ENCODE measurements at places on chromosomes 13 and 19.

DNA sequence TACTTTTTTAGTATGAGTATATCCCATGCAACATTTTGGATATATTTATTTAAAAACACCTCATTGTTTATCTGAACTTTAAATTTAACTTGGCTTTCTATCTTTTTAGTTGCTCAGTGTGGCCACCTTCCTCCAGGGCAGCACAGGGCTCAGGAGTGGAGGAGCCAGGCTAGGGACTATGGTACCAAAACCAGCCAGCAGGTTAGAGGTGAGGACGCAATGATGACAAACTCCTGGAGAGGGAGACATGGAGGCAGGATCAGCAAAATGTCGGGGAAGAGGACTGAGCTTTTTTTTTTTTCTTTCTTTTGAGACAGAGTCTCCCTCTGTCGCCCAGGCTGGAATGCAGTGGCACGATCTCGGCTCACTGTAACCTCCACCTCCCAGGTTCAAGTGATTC lies 29.6 kb upstream of the CALM3 start:
- DNase-seq: no peak

GRCh38 chr13:34869696-34870095 lies 72.4 kb upstream of the NBEA start:
- DNase-seq: no peak

DNA sequence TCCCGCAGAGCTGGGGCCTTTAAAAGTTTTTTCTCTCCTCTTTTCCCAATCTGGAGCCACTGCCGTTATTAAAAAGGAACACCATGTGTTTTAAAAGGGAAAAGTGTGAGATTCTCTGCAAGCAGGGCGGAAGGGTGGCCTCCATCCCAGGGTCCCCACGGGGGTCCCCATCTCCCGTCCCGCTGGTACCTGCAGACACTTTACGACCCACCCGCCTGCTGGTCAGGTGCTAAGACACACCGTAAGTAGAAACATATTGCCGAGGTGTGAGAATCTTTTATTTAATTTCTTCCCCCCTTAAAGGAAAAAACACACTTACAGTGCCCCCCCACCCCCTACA lies 1.8 kb downstream of the CRLF1 start:
- no peak for DNase-seq

- no peak for DNase-seq
Observed at GRCh38 chr13:30065181-30065580, 214.8 kb upstream of the UBL3 start.

DNA sequence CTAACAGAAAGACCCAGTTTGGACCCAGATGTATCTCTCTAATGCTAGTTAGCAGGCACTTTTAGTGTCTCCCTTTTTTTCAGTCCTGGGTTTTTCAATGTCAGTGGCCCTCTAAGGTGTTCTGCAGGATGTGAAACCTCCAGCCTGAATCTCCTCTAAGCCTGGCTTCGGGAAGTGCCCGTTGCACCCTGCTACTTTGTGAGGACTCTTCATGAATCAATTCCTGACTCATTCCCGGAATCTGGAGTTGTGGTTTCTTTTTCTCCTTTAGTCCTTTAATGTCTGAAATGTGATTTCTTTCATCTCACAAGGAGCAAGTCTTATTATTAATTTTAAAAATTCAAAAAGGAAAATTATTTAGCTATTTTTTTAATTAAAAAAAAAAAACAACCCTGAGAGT lies 116.0 kb downstream of the ZNF536 start:
- no peak for DNase-seq

DNA sequence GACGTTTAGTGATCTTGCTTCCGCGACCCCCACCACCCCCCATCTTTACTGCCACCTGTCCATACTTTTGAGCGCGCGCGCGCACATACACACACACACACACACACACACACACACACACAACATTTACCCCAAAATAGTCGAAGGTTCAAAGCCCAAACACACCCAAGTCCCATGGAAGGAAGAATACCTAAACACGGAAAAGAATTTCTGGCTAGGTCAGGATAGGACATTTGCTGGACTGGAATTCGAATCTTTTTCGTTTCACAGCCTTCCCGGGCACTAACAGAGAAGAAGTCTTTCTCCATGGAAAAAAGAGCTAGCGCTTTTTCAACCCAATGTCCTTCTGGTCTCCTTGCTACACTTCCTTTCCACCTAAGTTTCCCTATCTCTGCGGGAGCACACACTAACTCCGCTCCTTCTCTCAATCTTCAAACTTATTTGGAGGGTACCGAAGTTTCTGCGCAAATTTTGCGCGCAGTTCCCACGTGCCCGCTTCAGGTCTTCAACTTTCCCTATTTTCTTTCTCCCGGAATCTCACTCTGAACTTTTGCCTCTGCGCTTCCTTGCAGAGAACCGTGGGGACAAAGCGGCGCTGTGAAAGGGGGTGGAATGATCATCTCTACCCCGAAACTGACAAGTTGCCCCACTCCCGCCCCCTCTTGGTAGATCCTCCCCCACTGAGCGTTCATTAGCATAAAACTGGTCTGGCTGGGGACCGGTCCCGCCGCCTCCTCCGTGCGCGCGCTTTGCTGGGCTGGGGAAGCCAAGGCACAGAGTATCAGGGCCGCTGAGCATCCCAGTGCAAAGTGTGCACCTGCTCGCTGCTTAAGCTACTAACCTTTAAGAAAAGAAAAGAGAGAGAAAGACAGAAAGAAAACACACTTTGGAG lies 2.7 kb downstream of the DACH1 start:
- DNase-seq: no peak

GRCh38 chr13:74325106-74325505 lies 190.9 kb upstream of the KLF12 start:
- DNase-seq: no peak

DNA sequence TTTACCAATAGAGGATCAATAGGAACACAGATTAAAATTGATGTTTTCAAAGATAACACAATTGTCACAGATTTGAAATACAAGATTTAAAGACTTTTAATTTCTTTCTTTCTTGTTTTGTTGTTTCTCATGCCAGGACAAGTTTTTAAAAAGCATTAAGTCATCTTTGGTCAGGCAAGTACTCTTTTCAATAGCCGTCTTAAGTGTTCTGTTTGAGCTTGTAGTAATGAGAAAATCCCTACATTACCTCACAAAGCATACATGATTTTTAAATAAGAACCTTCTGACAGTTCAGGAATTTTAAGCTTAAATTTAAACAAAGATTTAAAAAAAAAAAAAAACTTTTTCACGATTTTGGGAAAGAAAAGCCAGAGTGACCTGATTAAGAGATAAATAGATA lies 216.3 kb upstream of the PRR20A start:
- DNase-seq: no peak

- DNase-seq: no peak
Observed at GRCh38 chr13:103640606-103641005, 574.4 kb upstream of the SLC10A2 start.

DNA sequence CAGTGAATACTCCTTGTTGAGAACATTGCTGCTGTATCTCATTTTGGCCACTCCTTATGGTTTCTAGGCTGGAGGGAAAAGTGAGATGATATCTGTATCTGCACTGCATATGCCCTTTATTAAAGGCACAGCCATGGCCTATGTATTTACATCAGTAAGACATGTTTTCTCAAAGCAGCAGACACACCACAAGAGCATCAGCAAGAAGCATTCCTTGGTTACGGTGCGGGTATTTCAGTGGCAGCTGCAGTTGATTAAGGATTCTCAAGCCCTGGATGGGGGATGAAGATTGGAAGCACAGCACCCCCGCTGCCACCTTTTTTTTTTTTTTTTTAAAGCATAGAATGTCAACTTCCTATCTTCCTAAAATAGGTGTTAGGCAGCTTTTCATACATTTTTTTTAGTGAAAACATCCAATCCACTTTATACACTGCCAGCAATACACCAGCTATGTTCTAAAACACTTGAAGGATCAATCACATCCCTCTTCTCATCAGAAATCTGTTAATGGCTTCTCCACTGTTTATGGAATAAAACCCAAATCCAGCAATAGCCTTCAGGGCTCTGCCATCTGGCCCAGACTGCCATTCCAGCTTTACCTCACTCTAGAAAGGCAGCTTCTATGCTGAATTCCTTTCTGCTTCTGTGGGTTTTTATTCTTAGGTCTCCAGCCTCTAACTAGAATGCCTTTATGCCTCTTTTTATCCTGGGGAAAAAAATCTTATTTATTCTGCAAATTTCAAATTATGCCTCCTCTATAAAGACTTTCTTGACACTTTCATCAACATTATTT lies 331.0 kb downstream of the DNAJC15 start:
- DNase-seq: no peak

DNA sequence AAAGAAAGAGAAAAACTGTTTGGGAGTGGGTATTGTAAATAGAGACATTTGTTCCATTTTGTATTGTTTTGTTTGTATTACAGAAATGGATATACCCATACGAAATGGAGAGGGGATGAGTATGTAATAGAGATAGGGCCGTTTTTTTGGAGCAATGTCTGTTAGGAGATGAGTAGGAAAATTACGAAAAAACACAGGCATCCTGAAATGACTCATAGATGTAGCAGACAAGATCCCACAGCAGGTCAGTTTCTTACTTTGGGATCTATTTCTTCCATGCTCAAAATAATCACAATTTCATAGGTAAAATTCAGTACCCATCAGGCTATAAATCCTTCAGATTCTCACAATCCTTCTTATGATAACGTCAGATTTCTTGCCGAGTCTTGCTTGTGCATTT lies 779.4 kb upstream of the SLITRK1 start:
- DNase-seq: no peak

DNA sequence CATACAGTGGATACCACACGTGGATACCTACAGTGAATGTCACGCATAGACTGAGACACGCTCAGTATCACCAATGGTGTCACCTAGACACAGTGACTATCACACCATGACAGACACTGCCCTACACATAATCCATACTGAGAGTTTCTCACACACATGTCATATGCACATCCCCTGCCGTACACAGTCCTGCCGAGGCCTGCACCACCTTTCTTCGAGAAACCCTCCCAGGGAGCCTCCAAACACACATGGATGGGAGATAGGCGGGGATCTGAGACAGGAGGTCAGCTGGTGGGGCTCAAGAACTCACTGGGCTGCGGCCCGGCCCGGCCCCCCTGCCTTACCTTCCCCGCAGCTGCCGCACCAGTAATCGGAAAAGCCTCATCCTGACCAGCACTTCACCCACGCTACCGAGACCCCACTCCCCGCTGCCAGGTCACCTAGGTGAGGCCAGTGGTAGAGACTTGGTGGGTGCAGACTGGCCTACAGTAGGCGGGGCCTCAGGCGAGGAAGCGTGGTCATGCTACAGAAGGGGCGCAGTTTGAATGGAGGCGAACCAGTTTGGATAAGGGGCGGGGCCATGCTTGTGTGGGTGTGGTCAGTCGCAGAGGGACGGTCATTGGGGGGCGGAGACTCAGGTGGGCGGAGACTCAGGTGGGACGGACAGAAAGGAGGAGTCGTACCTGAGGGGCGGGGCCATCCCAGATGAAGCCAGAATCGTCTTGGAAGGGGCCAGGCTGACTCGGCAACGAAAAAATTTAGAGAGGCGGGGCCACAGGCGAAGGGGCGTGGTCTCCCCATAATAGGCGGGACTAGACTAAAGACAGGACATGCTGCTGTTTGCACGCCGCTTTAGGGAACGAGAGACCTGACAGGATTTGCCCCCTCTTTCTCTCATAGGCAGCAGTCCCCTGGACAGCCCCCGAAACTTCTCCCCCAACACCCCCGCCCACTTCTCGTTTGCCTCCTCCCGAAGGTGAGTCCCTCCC lies 2.1 kb downstream of the MAST1 start:
- DNase-seq: peak; percentile 89

DNA sequence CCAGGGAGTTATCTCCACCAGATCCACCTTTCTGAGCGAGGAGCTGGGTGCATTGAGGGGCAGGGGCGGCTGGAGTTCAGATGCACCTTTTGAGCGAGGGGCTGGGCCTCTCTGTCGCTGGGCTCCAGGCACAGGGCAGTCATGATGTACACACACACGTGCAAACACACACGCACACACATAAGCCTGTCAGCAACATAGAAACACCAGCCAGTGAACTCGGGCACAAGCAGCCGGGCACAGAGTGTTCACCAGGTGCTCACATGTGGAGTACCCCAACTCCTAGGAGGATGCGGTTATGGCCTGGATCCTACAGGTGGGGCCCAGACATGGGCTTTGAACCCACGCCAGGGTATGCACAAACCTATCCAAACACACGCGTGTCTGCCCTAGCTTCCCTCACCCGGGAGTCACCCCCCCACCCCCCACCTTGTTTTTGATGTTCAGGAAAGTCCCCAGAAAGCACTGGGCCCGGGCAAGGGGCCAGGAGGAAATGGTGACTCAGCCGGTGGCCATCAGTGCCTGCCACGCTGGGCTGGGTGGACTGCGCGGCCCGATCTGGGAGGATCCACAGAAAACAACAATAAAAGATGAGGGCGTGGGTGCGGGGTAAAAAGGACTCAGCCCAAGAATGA lies 13.3 kb downstream of the ARRDC2 start:
- DNase-seq: no peak

GRCh38 chr19:8609279-8610040 lies 1.1 kb downstream of the ADAMTS10 start:
- no peak for DNase-seq

- no peak for DNase-seq
Observed at GRCh38 chr13:97873398-97873797, 80.1 kb upstream of the IPO5 start.

- DNase-seq: no peak
Observed at GRCh38 chr13:82002710-82003109, 1661.8 kb upstream of the SPRY2 start.

DNA sequence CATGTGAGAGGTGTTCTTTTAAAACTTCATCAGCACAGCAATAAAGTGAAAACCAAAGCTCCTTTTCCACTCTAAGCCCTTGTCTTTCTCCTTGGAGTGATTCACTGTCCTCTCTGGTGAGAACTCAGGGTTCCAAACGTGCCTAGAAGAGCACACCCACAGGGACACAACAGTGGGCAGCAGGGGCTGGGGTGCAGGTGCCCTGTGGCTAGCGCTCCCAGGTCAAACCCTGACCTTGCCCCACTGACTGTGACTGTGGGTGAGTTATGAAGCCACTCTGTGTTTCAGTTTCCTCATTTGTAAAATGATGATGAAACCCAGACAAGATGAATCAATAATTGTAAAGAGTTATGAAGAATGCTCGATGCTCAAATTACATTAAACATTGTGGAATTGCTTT lies 37.6 kb upstream of the IGFL1 start:
- no peak for DNase-seq

- no peak for DNase-seq
Observed at GRCh38 chr19:6059396-6059947, 50.8 kb downstream of the RFX2 start.

DNA sequence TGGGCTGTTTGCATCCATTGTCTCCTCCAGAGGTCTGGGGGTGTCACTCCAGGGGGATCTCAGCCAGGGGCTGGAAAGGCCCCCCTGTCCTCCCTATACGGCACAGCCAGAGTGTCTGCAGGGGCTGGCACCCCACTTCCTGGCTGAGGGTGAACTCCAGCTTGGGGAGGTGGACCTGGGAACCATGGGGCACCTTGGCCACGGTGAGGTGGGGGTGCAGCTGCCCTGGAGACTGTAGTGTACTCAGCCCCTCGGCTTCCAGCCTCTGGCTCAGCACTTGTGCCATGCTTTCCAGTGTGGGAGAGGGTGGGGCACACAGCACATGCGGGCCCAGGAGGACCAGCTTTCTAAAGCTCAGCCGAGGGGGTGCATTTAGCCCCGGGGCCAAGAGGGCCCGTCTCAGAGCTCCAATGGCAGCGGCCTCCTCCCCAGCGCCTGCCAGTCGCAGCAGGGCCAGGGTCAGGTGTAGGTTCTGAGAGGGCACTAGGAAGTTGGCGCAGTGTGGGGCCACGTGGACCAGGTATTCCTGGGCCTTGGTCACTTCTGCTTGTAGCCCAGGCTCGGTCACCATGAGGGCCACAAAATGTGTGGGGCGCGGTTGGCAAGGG lies 1.4 kb downstream of the LENG9 start:
- no peak for DNase-seq
